ENCODE measurements at places on chromosomes 11 and 22.

- DNase-seq = no peak
These were observed 768.8 kb downstream of the NTM start for GRCh38 chr11:132139181-132139580.

GRCh38 chr11:62383822-62384221, 35.0 kb upstream of the SCGB1A1 start:
- no peak for DNase-seq

GRCh38 chr11:44780940-44781631, 54.3 kb downstream of the TSPAN18 start:
- DNase-seq = no peak

DNA sequence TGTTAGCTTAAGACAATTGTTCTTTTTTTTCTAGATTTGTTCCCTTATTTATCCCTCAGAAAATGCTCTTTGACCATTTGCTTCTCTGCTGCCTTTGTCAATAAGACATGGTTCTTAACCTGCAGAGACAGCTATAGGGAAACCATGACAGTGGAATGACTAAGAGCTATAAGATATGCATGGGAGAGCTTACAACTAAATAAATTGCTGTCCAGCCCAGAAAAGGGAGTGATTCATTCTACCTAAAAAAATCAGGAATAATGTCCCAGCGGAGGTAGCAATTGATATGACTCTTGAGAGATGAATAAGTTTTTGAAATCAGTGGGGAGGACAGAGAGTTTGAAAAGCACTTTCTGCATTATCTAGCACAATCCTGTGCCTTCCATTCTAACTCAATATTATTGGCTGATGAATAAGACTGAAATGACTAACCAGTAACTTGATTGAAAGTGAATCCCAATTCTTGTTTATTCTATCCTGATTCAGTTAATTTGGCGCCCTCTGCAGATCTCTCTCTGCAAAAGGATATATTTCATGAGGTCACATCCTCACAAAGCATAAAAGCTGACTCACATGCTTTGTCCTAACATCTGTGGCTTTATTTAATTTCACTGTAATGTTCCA, 680.5 kb upstream of the API5 start:
- no peak for DNase-seq

- DNase-seq = no peak
These were observed 271.8 kb upstream of the MTNR1B start for GRCh38 chr11:92697461-92698312.

GRCh38 chr11:104442321-104442720, 278.4 kb upstream of the PDGFD start:
- no peak for DNase-seq

DNA sequence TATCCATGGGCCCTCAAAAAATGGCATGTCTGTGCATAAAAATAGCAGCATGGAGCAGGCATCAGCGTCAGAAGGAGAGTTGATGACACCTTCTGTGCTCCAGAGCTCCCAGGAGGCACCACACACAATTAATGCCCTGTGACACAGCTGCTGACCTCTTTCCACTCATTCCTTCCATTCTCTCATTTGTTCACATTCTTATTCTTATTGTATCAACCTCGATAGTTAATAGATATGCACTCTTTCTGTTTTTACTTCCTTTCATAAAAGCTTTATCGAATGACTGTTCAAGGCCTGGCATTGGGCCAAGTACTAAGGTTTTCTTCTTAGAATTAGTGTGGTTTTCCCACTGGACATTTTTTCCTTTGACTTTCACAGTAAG, 266.0 kb upstream of the MTNR1B start:
- no peak for DNase-seq

DNA sequence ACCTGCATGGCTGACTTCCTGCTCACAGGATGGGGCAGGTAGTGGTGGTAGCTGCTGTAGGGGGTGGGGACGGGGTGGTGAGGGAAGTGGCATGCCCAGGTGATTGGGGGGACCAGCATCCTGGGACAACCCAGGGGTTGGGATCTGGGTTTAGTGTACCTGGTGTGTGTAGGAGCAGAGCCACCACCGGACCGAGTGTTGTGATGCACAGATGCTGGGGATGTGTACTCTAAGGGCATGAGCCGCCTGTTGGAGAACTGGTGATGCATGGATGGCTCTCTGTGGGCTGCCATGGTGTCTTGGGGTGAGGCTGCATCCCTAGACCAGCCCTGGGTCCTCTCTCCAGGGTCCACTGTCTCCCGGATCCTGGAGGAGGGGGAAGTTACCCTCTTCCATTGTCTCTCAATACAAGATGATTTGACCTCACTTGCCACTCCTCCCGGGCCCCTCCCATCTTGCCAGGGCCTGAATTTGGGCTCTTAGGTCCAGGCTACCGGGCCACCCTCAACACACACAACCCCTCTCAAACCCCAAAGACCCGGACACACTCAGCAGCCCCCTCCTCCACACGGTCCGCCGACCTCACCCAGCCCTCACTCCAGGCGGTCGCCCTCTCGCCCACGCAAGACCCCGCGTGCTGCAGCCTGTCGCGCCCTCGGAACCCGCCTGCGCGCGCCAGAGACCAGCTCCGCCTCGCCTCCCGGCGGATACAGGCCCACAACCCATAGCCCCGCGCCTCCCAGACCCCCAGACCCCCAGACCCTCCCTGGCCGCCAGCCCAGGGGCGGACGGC, 619 bp downstream of the LRRC75B start:
- no peak for DNase-seq

DNA sequence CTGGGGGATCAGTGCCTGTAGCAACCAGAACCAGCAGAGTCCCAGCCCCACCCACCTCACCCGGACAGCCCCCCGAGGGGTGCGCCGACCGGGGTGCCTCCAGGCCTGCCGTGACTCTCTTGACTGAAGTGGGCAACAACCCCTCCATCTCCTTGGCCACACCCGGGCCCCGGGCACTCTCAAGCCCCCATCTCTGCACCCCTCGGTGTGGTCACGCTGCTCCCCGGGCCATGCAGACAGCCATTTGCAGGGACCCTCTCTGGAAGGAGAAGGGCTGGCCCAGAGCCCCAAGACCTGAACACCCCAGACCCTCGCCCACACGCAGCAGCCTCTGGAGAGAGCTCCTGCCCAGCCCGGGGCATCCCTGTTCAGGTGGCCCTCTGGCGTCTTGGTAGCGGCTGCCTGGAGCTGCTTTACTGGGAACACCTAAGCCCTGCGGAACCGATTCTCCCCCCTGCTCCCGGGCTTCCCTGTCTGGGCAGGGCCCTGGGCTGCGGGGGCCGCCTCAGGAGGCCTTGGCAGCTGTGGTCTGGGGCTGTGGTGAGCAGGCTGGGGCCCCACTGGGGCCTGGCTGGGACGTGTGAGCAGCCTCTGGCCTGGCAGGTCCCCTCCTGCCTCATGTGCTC, 84.9 kb downstream of the WNT7B start:
- no peak for DNase-seq

DNA sequence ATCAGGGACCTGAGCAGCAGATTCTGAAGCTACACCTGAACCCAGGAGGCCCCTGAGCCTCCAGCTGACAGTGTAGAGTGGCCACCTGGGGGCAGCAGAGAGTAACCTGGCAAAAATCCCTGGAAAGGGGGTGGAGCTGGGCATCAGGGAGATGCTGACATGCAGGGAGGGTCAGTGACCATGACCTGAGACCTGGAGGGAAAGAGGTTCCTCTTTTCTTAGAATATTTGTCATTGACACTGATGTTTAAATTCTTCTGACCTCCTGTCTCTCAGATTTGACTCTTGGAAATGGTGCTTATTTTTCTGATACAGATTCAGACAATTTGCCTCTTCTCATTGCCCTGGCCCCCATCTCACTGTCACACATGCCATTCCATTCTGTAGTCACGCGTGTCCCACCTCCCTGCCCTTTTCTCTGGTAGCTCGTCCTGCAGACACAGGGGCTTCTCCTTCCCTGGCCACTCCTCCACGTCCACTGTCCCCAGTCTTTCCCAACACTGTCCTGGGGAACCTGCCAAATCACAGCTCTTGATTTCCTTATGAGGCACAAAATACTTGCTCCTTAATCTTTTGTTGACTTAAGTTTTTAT, 117.2 kb upstream of the IGLL5 start:
- DNase-seq = peak; percentile 17

- no peak for DNase-seq
These were observed 29.9 kb downstream of the FAM181B start for GRCh38 chr11:82703796-82704195.

- no peak for DNase-seq
These were observed 27.0 kb upstream of the RBFOX2 start for GRCh38 chr22:36055376-36056295.

DNA sequence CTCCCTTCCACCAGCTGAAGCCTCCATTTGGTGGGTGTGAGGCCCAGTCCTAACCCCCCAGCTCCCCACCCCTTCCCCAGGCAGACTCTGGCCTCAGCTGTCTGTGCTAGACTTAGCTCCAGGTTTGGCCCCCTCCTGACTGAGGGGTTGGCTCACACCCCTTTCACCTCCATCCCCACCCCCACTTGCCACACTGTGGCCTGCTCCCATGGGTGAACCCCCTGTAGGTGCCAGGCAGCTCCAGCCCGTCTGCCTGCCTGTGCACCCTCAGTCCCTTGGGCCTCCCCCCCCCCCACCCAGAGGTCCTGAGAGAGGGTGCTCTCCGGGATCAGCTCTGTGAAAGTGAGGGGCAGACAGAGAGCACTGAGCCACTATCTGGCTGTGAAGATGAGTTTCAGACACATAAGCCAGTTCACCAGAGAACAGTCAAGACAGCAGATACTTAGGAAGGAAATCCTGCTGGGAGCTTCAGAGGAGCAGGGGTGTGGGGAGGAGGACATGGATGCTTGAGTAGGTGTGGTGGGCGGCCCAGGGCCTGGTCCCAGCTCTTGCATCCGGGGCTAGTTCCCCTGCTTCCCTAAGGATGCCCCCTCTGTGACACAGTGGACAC, 36.2 kb downstream of the PPM1F start:
- no peak for DNase-seq

DNA sequence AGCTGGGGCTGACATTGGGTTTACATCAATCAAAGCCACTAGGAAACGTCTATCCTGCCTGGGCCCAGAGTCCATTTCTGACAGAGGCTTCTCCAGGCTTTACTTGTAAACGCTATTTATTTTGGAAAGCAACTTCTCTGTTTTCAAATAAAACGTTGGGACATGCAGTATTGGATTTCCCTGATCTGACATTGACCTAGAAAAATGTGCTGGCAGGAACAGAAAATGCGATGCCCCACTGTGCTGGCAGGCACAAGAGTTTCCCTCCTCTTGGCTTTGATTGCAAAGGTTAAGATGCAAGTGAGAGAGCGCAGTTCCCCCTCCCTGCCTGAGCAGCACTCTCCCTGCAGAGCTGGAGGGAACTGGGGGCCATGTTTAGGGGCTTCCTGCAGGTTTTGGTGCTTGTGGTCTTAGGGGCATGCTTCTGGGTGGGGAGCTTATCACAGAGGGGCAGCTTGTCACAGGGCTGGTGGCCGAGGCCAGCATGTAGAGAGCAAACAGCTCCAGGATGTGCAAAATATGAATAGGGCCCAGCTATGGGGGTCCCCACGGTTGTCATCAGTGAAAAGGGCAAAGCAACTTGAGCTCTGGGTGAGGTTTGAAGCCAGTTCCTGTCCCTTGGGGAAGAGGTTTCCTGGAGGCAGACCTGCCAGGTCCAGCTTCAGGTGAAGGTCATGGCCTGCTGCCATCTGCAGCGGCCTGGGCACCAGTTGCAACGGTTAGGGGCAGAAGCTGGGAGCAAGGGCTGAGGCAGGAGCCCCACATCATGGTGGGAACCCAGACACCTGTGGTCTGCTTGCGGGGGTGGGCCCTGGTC, 42.3 kb upstream of the DKK3 start:
- DNase-seq = no peak

- DNase-seq = no peak
These were observed 3.9 kb downstream of the UCP3 start for GRCh38 chr11:74004759-74005615.

- no peak for DNase-seq
These were observed 8.8 kb downstream of the CXCR5 start for GRCh38 chr11:118892514-118892913.

- no peak for DNase-seq
These were observed 6.6 kb upstream of the MS4A12 start for GRCh38 chr11:60485987-60486386.

- no peak for DNase-seq
These were observed 17.4 kb upstream of the YWHAH start for GRCh38 chr22:31926969-31927368.

- DNase-seq = no peak
These were observed 66.3 kb downstream of the ETS1 start for GRCh38 chr11:128520888-128521681.

DNA sequence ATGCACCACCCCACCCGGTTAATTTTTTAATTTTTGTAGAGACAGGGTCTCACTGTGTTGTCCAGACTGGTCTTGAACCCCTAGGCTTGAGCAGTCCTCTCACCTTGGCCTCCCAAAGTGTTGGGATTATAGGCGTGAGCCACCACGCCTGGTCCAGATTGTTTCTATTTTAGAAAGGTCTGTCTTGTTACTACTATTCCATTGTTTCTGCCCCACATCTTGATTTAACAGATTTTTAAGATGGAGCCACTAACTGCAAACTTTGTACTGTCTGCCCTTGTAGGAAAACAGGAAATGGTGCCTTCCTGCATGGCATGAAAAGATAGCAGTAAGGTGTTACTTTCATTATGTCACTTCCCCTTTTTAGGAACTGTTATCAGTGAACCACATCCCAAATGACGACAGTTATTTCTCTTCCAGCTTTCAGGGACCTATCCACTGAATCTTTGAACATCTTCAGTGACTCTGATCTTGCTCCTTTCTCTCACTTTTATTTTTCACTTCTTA, 23.2 kb downstream of the TAF1D start:
- no peak for DNase-seq

GRCh38 chr11:22521226-22521625, 104.4 kb downstream of the FANCF start:
- DNase-seq = peak; percentile 27

DNA sequence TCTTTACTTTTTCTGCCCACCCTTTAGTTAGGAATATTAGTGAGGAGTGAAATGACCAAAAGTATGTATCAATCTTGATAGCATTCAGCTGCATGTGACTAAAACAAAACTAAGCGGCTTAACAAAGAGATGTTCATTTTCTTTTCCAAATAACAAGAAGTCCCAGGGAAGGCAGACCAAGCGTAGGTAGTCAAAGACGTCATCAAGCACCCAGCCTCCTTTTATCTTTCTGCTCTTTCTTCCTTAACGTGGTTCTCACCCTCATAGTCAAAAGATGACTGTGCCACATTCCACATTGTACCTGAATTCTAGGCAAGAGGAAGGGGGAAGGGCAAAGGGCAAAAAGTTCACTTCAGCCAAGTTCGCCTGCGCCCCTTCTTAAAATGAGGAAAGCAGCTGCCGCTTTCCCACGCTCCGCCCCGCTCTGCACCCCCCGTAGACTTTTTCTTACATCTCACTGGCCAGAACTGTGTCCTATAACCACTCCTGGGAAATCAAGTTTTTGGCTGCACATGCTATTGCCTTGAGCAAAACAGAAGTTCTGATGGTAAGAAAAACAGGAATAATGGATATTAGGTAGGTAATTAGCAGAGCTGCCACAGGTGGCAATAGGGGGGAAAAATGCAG, 14.6 kb upstream of the PGM2L1 start:
- no peak for DNase-seq

Measured in HCEC 1CT (cell line).